ENCODE measurements at places on chromosomes 2 and 18.

GRCh38 chr2:79552653-79553052, 39.8 kb downstream of the CTNNA2 start:
- DNase-seq, result no peak

GRCh38 chr2:169768262-169768995, 30.2 kb upstream of the SSB start:
- no peak for DNase-seq

- no peak for DNase-seq
These were observed 133.8 kb upstream of the NRXN1 start for GRCh38 chr2:51165534-51166260.

DNA sequence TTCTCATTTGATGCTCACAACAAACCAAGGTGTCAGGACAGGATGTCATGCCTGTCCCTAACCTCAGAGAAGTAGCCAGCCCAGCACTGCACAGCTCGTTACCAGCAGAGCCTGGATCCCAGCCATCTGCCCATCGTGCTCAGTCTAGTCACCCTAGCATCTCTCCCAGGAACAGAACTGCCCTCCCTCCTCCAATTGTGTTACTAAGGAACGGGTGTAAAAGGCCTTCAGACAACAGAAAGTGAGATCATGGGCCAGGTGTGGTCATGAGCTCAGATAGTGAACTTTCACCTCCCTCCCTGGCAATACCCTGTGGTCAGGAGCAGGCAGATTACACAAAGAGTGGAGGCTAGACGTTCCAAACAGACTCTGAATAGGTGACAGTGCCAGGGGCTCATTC, 111.8 kb upstream of the PPP1CB start:
- no peak for DNase-seq

- no peak for DNase-seq
These were observed 19.8 kb downstream of the NEURL3 start for GRCh38 chr2:96485350-96485749.

DNA sequence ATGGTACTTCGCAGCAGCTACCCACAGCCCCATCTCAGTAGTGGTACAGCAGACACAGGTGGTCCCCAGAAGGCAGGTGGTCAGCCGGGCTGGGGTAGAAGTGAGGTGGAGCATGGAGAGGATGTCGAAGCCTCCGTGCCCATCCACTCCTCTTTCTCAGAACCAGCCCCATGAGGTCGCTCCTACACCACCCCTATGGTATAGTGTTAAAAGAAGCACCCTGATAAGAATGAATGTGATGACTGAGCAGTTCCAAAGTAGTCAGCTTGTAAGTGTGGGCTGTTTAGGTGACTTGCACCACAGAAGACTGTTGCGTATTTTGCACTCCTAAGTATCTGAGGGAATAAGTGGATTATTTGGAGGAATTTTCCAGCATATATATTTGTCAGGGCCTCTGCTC, 111.3 kb downstream of the WDSUB1 start:
- no peak for DNase-seq

Data from stimulated activated CD8-positive, alpha-beta memory T cell treated with anti-CD3 and anti-CD28 coated beads, Interleukin-4, amount 100 ng/mL, for 1 hour (primary cell).